ENCODE measurements at places on chromosomes 1 and 21. TPM values are rescaled to one million over a fixed set of nuclear protein-coding genes. Genes with fewer than 3 reads are reported as not detected.

The CHIA gene
- total RNA-seq = not detected

The C1orf185 gene
- not detected for total RNA-seq

The AK4 gene
- total RNA-seq = 4.3 TPM

The TATDN3 gene
- 15.4 TPM for total RNA-seq

The RPS6KA1 gene
- 0.52 TPM for total RNA-seq

All from bronchial smooth muscle cell (primary cell).